Glutamatergic neuron (in vitro differentiated cells): ENCODE measurements at places on chromosomes 6 and 20. TPM values are rescaled to one million over a fixed set of nuclear protein-coding genes. Genes with fewer than 3 reads are reported as not detected.

The PRDM1 gene
- not detected for total RNA-seq

The HSPA12B gene
- total RNA-seq = 0.44 TPM

The TCP11 gene
- total RNA-seq = not detected

The SYCP2 gene
- 0.69 TPM for total RNA-seq

The CNBD2 gene
- 4.7 TPM for total RNA-seq

The THBS2 gene
- total RNA-seq = 3.1 TPM

The SPINT3 gene
- total RNA-seq = not detected

The GDAP1L1 gene
- 111 TPM for total RNA-seq

The DOP1A gene
- total RNA-seq = 40.8 TPM

The WFDC5 gene
- not detected for total RNA-seq

The ASIP gene
- total RNA-seq = not detected

The TRIM15 gene
- not detected for total RNA-seq

The CENPW gene
- 13.0 TPM for total RNA-seq

The RNF8 gene
- total RNA-seq = 21.0 TPM

The PGC gene
- total RNA-seq = not detected

The PLTP gene
- total RNA-seq = 29.7 TPM
